ENCODE measurements at places on chromosomes 4 and X.

DNA sequence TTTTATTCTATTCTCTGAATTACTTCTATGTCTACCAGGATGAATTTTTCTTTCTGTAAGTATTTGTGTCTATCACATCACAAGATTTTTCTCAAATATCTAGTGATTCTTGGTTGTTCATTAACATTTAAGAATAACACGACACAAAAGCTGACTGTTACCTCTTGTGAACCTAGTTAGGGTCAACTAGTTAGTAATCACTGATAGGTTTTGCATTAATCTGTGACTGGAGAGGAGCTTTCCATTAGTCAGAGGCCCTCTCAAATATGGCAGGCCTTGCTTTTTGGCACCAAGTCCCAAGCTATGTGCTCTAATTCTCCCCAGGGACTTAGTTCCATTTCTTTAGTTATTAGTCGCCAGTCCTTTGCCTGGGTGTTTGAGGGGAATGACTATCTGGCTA, 259.2 kb downstream of the CFAP299 start:
- DNase-seq, result no peak

- DNase-seq, result peak; percentile 91
Observed at GRCh38 chr4:52959541-52959940, 97.4 kb downstream of the RASL11B start.

GRCh38 chr4:121408-122084, 2.8 kb upstream of the ZNF718 start:
- DNase-seq, result no peak

DNA sequence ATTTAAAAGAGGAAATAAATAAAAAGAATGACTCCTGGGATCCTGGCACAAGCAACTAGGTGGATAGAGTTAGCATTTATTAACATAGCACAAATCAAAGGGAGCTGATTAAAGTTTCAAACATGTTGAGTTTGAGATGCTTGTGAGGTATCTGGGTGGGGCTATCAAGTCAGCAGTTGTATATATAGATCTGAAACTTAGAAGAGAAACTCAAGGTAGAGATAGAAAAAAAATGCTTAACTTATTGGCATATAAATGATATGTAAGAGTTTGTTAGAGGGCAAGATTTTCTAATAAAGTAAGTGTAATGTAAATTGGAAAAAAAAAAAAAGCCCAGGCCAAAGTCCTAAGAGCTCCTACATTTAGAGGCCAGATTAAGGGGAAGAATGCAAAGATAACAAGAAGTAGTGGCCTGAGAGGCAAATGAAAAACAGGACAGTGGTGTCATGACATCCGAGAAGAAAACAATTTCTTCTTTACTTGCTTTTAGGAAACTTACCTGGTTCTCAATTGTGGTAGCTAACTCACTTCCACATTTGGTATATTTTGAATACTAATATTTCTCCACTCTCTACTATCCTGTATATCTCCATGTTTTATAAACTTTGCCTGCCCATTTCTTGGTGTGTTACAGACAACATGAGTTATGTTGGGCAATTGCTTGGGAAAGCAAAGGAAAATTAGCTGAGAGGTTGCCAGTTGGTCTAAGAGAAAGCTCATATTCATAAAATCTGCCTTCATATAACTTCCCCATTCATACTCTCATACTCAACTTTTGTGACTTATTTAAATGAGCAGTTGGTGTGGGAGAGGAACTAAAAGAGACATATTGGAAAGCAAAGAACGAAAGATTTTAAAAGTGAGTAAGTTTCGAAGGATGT, 169.2 kb downstream of the PARM1 start:
- DNase-seq, result no peak

DNA sequence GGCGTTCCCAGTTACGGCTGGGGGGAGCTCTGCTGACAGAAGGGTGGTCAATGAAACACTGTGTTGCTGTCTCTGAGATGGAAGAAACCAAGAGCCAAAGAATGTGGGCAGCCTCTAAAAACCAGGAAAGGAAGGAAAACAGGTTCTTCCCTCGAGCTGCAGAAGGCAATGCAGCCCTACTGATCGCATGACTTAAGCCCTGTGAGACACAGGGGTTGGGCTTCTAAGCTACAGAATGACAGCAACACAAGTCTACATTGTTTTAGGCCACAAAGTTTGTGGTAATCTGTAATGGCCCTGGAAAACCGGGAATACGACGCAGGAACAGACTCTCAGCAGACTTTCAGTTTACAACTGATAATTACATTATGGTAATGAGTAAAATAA, 38.2 kb upstream of the MTNR1A start:
- no peak for DNase-seq

DNA sequence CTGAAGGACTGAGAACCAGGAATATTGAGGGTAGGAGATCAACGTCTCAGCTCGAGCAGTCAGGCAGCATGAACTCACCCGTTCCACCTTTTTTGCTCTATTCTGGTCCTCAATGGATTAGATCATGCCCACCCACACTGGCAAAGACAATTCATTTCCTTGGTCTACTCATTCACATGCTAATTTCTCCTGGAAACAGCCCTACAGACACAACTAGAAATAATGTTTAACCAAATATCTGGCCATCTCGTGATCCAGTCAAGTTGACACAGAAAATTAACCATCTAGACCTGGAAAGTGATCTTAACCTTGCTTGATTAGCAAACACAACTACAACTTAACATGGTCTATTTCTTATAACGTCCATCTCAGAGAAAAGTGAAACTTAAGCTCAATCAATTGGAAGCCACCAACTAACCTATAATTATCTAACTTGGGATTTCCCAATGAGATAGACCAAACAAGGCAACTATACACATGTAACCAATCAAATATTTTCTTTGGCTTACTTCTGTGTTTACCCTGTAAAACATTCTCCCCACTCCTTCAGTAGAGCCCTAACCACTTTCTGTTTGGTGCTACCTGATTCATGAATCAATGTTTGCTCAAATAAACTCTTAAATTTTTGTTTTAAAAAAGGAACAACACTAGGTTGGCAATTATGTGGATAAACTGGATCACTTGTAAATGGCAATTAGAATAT, 69.7 kb upstream of the MAMLD1 start:
- DNase-seq, result no peak

GRCh38 chr4:129968778-129969177, 872.8 kb downstream of the C4orf33 start:
- no peak for DNase-seq

- no peak for DNase-seq
Observed at GRCh38 chr4:149203256-149204001, 612.2 kb downstream of the IQCM start.

DNA sequence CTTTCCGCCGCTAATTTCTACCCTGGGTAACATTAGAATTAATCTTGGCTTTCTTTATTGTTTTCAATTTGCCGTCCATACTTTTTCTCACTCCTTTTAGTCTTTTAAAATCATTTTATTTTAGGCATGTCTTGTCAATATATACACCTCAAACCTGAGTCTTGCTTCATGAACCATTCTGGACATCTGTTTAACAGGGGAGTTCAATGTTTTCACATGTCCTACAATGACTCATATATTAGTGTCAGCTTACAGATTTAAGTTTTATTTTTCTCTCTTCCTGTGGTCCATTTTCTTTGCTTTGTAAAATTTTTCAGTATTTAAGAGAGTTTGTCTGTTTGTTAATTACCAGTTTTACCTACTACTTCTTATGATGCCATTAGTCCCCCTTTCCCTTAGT, 89.5 kb downstream of the LCORL start:
- peak; percentile 7 for DNase-seq

DNA sequence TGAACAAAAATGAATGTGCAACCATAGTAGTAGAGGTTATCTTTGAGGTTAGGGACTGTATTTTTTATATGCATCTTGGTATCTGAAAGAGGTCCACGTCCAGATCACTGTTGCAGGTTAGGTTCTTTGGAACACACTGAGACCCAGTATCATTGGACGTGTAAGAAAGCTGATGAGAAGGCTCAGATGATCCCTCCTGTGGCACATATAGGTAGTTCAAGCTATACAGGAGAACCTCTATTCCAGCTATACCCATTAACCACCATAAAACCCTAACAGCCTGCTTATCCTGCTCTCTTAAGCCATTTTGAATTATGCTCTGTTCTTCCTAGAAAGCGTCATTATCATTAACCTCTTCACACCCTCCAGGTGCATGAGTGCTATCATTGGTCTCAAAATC, 930.7 kb upstream of the HS3ST1 start:
- DNase-seq, result no peak

GRCh38 chr4:6241062-6241845, 28.4 kb upstream of the WFS1 start:
- no peak for DNase-seq

GRCh38 chr4:173013232-173013930, 155.2 kb upstream of the GALNT7 start:
- DNase-seq, result peak; percentile 33

- no peak for DNase-seq
Observed at GRCh38 chrX:101360390-101360789, 11.8 kb upstream of the TIMM8A start.

GRCh38 chr4:84796394-84796793, 170.1 kb downstream of the WDFY3 start:
- no peak for DNase-seq

GRCh38 chr4:38818441-38818976, 13.9 kb upstream of the TLR1 start:
- DNase-seq, result no peak

DNA sequence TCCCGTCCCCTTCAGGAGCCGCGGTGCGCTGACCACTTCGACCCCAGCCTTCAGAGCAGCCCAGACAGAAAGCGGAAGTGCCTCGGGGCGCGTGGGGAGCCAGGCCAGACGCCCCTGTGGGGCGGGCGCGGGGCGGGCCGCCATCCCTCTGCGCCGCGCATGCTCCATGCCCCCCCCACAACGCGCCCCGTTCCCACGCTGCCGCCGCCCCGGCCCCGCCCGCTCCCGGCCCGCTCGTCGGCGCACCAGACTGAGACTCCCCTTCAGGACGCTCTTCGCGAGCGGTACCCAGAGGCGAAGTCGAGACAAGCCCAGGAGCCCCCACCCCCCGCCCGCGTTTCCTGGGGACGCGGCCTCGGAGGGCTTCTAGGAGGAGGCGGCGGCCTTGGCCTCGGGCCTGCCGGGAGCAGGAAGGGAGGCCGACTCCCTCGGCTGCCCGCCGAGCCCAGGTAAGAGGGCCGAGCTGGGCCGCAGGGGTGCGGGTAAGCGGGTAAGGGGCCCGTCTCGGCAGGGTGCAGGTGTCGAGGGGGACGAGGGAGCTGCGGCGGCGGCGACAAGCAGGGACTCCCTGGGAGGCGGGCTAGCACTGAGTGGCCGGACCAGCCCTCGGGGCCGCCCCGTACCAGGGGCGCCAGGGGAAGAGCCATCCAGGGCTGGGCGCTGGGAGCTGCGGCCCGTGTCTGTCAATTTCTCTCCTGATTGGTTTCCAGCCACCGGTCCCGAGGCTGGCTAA, at the start of gene ZFP92:
Gene ZFP92 (plus strand): TSS at position 218 of the 733 bp plus-strand sequence. CDS start 6,851 bp downstream, outside the sequence.
- peak; percentile 1 for DNase-seq

DNA sequence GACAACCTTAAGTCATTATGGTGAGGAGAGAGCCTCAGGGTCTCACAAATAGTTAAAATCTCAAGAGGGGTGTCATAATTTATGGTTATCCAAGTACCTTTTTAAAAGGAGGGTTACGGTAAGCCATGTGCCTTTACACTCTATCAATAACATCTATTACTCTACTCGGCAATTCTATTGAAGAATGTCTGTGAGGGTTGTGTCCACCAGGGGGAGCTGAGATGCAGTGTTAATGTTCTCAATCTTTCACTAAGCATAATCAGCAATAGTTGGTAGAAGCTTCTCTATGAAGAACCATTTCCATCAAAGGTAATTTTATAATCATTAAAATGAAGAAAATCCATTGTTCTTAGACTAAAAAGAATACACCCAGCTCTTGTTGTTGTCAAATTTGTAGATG, 457.4 kb downstream of the CENPC start:
- no peak for DNase-seq

DNA sequence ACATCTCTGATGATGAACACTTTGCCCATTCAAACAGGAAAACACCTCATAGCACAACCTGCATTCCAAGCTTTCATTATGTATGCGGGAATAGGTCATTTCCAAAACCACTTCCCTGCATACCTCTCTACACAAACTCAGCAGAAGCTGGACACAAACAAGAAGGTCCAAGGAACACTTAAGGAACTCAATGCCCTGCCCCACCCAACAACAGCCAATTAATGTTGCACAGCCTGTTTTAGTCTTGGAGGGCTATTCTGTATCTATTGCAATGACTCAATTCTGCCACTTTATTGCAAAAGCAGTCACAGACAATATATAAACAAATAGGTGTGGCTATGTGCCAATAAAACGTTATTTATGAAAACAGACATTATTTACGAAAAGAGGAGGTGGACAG, 16.7 kb downstream of the OPHN1 start:
- no peak for DNase-seq

DNA sequence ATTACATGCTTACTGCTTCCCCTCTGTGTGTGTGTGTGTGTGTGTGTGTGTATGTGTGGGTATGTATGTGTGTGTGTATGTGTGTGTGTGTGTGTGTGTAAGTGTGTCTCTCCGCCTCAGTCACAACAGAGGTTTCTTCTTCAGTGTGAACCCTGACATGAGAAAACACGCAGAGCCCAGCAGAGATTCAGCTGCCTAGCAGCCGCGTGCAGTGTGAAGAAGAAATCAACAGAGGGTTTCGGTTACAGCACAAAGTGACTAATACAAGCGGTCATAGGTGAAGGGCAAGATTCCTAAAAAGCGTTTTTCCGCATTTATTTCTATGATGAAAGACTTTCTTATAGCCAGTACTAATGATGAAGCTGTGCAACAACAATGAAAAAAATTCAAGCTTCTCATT, 55.3 kb upstream of the ZFP42 start:
- DNase-seq, result no peak

DNA sequence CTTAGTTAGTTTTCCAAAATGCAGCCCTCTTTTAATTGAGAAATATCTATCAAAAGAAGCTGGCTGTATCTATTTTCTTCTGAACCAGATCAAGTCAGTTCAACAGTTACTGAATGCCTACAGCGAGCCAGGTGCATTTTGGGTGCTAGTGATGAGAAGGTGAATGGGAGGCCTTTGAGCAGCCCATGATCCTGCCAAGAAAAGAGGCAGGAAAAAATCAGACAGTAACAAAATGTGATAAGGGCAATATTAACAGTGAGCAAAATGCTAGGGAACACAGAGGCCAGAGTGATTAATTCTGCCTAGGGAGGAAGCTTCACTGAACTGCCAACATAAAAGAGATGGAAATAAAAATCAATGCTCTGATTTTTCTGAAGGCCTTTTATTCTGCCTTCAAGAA, 248.5 kb downstream of the SNCA start:
- no peak for DNase-seq

GRCh38 chr4:173448608-173449379, 49.9 kb upstream of the SCRG1 start:
- peak; percentile 78 for DNase-seq

GRCh38 chrX:40085714-40086113, 12.0 kb downstream of the BCOR start:
- no peak for DNase-seq

- DNase-seq, result peak; percentile 28
Observed at GRCh38 chr4:106914223-106914622, 121.9 kb downstream of the DKK2 start.

DNA sequence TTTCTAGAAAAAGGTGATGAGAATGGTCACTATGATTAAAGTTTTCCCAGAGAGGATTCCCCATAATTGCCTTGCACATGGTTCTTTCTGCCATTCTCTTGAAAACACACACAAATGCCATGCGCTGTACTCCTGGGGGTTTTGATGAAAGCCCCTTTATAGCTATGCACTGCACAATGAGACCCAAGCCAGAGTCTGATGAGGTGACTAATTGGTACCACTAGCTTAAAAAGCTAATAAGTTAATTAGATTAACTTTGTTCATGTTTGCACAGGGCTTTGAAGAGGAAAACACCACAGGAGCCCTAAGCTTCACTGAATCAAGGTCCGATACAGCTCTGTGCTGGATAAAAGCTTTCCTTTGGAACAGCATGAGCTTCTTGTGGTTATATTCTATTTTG, 132.2 kb downstream of the NKX6-1 start:
- DNase-seq, result no peak
